Astrocyte (in vitro differentiated cells and primary cell): ENCODE measurements at places on chromosomes 1 and 21.

DNA sequence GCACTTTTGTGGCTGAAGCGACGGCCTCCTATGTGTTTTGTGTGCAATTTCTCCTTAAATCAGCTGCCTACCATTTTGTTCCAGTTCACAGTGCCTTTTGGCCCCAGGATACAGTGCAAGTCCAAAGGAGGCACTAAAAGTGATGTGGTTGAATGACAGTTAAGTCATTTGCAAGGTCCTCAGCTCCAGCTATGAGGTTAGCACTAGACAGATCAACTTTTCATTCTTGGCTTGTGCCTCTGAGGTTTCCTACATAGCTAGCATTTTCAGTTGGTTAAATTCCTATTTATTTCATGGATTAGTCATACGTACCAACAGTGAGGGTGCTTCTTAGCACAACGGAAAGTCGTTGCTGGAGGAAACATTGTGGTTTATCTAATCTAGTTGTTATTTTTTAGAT is 59.3 kb upstream of the NTPCR start:
- peak; percentile 98 for DNase-seq

- no peak for DNase-seq
These were observed 5.4 kb downstream of the KRTAP10-12 start for GRCh38 chr21:44702111-44702972.

GRCh38 chr1:221667504-221667903 is 74.4 kb downstream of the DUSP10 start:
- DNase-seq = peak; percentile 68

DNA sequence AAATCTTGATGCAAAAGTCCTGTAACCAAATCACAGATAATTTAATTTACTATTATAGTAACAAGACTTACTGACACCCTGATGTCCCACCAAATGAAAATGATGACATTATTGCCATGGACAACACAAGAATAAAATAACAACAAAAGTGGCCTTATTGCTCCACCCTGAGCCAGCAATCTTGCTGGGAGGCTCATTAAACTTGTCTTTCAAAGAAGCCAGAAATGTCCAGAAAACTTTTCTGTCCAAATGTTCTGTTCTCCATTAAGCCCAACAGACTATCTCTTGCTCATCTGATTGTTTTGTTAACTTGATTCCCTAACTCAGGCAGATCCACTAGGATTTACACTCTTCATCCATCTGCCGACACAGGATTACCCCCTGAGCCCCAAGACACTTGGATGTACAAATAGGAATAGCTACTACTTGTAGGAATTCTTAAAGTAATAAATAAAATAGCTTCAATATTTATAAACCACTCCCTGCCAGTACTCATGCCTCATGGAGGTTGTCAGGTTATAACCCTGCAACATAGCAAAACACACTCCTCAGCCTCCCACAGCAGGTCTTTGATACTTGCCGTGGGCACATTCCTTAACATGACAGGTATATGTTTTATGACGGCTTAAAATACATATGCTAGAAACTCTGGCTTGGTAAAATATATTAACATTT is 84.9 kb downstream of the PTPN14 start:
- no peak for DNase-seq

DNA sequence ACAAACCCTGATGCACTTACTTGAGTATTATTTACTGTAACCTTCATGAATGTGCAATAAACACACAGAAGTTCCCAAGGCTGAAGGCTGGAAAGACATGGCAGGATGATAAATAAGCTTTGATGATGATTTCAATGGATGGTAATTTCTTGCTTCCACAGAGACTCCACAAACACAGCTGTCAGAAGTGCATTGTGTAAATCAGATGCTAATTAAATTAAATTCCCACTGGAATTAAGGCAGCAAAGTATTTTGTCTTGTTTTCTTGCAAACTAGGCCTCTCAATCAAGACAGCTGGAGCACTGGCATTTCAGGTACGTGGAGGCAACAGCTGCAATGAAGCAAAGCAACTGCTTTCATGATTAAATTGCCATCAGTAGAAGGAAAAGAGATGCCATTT is 24.1 kb downstream of the FAM177B start:
- no peak for DNase-seq

- DNase-seq = no peak
These were observed 20.8 kb upstream of the ECE1 start for GRCh38 chr1:21311016-21311415.

DNA sequence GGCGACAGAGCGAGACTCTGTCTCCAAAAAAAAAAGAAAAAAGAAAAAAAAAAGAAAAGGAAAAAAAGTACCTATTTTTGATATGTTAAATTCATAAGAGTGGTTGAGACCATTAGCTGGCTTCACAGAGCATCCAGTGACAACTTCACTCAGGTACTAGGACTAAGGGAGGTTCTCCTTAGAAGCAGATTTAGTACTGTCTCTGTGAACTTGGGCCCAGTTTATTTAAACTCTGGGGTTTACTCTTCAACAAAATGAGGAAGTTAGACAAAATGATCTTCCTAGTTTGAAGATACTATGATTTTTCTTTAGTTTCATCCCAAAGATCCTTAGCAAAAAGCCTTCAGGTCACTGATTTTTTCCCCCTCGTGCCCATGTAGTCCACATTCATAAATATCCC is 21.2 kb downstream of the MACO1 start:
- no peak for DNase-seq

GRCh38 chr1:232196042-232196441 is 433.9 kb downstream of the SIPA1L2 start:
- DNase-seq = no peak

DNA sequence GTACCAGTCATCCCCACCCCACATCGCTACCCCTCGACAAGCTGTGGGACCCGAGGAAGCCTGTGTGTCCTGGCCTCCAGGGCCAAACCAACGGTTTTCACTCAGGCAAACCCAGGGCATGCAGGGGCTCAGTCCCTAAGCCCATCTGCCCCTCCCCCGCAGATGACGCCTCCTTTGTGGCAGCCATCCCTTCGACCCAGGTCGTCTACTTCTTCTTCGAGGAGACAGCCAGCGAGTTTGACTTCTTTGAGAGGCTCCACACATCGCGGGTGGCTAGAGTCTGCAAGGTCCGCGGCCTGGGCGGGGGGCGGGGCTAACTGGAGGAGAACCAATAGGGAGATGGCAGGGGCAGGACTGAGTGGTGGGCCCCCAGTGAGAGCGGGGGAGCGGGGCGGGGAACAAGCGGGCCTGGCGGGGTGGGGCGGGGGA is 7.4 kb downstream of the SEMA4A start:
- DNase-seq = peak; percentile 57

- peak; percentile 30 for DNase-seq
These were observed 20.1 kb downstream of the FAAP20 start for GRCh38 chr1:2174348-2175054.

DNA sequence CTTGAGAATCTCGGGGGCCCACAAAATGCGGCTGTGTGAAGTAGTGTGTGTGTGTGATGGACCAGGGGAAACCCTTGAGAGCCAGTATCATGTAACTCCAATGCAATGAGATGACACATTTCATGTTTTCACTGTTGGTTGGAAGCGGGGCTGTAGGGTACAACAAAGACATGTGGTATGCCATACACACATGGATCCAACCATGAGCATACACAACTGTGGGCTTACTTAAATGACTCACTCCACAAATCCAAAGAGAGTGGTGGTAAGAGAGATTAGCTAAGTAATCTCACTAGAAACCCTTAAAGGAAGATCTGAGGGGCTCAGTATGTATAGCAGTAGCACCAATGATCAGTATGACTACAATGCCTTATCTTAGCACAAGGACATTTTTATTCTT is 225.7 kb downstream of the SIPA1L2 start:
- DNase-seq = no peak
